ENCODE measurements at places on chromosomes 1 and 21. TPM values are rescaled to one million over a fixed set of nuclear protein-coding genes. Genes with fewer than 3 reads are reported as not detected.

DNA sequence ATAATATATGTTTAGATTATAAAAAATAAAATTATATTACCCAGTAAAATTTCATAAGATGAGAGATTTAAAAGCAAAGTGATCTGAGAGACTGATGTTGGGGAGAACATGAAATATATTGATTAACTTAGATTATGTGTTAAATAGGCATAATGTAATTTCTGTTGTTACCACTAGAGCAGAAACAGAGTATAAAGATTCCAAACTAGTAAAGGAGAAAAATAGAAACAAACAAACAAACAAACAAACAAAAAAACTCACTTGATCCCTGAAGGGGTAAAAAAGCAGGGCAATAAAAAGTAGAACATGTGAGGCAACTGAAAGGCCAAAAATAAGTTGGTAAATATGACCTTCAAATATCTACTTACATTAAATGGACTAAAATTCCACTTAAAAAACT, 640.4 kb upstream of the RGS18 start:
- no peak overlapping the region for H3K4me3 ChIP-seq
- no peaks in the 10 kb centered on the region for H3K36me3 ChIP-seq
- DNase-seq: no peak
- no peak overlapping the region for H3K27ac ChIP-seq
- no peaks in the 10 kb centered on the region for H3K27me3 ChIP-seq

The CD55 gene
- total RNA-seq: 82.1 TPM

GRCh38 chr1:112506731-112507130, 2.0 kb upstream of the WNT2B start:
- peaks cover 14% of the 10 kb centered on the region for H3K4me1 ChIP-seq
- H3K27me3 ChIP-seq: peaks cover 55% of the 10 kb centered on the region
- no peaks in the 10 kb centered on the region for H3K36me3 ChIP-seq
- no peak overlapping the region for H3K4me3 ChIP-seq
- no peak overlapping the region for H3K27ac ChIP-seq
- no peak for DNase-seq

DNA sequence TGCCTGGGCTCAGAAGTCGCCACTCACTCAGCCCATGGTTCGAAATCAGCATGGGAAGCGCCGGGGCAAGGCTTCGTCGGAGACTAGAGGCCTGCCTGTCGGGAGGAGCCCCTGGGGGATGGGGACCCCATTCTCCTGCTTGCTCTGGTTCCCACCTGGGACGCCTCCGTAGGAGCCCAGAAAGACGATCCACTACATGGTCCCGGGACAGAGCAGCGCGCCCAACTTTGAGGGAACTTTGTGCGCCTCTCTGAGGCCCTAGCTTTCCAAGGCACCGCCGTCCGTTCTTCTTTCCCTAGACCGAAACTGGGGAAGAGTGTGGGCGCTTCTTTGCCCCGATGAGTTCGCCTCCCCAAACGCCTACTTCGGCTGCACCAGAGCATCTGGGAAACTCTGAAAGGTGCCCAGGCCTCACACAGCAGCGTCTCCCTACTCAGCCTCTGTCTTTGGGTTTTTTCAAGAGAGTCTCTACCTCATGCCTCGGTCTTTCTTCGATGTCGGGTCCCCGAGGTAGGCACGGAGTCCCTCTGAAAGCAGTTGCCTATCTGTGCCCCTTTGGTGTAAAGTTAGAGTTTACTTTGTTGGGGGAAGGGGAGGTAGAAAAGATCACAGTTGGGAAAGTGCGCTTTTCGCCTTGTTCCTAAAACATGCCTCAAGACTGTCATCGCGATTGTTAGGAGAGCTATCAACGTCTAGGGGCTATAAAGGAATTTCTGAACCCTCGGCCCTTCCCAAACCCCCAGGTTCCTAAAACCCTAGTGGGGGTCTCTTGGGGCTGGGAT, 14.0 kb downstream of the NR5A2 start:
- no peak overlapping the region for H3K27ac ChIP-seq
- H3K4me1 ChIP-seq: peaks cover 20% of the 10 kb centered on the region
- no peaks in the 10 kb centered on the region for H3K36me3 ChIP-seq
- H3K27me3 ChIP-seq: peaks cover 76% of the 10 kb centered on the region

- no peaks in the 10 kb centered on the region for H3K4me1 ChIP-seq
- no peaks in the 10 kb centered on the region for H3K36me3 ChIP-seq
- H3K27me3 ChIP-seq: no peaks in the 10 kb centered on the region
- H3K27ac ChIP-seq: no peak overlapping the region
Observed at GRCh38 chr1:34009340-34009985, 145.6 kb downstream of the HMGB4 start.

GRCh38 chr1:85884372-85885035, 176.3 kb upstream of the ZNHIT6 start:
- no peaks in the 10 kb centered on the region for H3K4me1 ChIP-seq

The OTUD7B gene
- total RNA-seq: 12.1 TPM

DNA sequence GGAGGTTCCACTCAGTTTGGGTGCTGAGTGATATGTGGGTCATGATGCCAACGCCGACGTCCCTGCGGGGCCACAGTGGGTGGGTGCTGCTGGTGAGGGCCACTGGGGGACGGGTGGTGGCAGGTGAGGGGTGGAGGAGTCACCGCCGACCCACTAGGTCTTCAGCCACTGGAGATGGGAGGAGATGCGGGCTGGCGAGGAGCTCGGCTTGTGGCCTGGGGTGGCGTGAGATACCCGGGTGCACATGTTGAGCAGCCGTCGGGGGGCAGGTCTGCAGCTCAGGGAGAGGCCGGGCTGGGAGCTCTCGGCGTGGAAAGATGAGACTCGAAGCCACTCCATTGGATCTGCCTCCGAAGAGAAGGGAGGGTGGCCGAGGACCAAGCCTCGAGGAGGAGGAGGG, 40.5 kb downstream of the FAAP20 start:
- no peak for DNase-seq
- no peaks in the 10 kb centered on the region for H3K27me3 ChIP-seq
- no peak overlapping the region for H3K27ac ChIP-seq
- H3K36me3 ChIP-seq: peaks cover 9% of the 10 kb centered on the region

DNA sequence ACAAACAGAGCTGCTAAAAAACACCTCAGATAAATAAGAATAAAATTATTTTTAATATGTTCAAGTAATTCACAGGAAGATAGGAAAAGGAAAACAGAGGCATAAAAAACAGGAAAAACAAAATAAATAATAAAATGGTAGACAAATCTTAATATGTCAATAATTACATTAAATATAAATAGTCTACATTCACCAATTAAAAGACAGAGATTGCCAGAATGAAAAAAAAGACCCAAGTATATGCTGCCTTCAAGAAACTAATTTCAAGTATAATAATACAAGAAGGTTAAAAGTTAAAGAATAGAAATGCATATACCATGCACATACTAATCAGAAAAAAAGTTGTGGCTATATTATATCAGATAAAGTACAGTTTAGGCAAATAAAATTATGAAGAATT, 1.9 kb downstream of the CYP2J2 start:
- DNase-seq: no peak
- H3K36me3 ChIP-seq: peaks cover 8% of the 10 kb centered on the region
- peaks cover 24% of the 10 kb centered on the region for H3K4me1 ChIP-seq
- H3K27me3 ChIP-seq: peaks cover 21% of the 10 kb centered on the region
- H3K4me3 ChIP-seq: no peak overlapping the region
- H3K27ac ChIP-seq: no peak overlapping the region

The DIO1 gene
- not detected for total RNA-seq

The MCOLN2 gene
- total RNA-seq: 12.9 TPM

DNA sequence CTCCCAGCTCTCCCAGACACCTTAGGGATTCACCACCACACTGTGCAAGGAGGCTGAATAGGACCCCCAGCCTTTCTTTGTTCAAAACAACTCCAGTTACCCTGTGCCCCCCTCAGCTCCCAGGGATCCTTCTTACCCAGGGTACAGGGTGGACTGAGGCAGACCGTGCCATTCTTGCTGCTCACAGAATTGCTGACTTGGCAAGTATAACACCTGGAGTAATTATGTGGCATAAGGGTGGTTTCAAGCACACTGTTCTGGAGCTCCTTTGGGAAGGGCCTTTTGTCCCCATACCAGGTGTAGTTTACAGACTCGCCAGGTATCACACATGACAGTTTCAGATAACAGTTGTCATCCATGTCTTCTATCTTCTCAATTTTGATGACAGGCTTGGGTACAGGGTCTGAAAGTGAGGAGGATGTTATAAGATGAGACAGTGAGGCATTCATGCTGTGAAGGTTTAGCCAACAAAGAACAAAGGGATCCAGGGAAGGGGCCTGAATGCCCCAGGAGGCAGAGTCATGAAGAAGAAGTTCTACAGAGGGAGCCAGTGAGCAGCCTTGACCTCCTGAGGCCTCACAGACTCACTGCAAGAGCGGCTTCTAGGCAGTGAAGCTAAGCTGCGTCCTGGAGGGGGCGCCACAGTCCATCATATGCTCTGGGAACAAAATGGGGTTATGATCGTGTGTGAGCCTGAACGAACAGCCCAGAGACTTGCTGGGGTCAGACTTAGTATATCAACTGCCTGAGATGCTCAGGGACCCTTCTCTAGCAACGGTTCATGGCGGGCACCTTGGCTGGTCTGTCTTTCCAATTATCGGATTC, 30.3 kb downstream of the CD48 start:
- peak overlapping the region; percentile 88 for H3K27ac ChIP-seq
- H3K27me3 ChIP-seq: no peaks in the 10 kb centered on the region
- H3K4me1 ChIP-seq: peaks cover 85% of the 10 kb centered on the region
- H3K4me3 ChIP-seq: no peak overlapping the region

The SLC30A7 gene
- total RNA-seq: 28.8 TPM

GRCh38 chr21:38221594-38221993, 35.2 kb upstream of the KCNJ15 start:
- H3K4me1 ChIP-seq: no peaks in the 10 kb centered on the region
- H3K4me3 ChIP-seq: no peak overlapping the region
- H3K36me3 ChIP-seq: no peaks in the 10 kb centered on the region
- H3K27me3 ChIP-seq: no peaks in the 10 kb centered on the region
- DNase-seq: no peak

DNA sequence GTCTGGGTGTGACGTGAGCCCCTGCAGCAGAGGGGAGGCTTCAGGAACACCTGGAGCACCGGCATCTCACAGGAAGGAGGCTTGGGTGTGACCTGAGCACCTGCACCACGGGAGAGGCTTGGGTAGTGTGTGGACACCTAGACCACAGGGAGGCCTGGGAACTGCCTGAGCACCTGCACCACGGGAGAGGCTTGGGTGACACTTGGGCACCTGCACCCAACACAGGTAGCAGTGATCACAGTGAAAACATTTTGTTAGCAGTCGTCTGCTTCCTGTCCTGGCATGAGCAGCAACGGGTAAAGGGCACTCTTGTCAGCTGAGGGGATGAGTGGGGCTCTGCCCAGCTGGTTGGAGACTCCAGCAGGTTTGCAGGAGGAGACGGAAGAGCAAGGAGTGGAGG, 22.4 kb downstream of the LRRC3 start:
- peaks cover 2% of the 10 kb centered on the region for H3K4me1 ChIP-seq
- no peaks in the 10 kb centered on the region for H3K36me3 ChIP-seq
- no peak overlapping the region for H3K4me3 ChIP-seq
- no peak overlapping the region for H3K27ac ChIP-seq
- H3K27me3 ChIP-seq: no peaks in the 10 kb centered on the region

The S100A14 gene
- not detected for total RNA-seq

The CCDC17 gene
- 2.5 TPM for total RNA-seq

The RNPC3 gene
- total RNA-seq: 22.2 TPM

- H3K4me1 ChIP-seq: no peaks in the 10 kb centered on the region
- H3K27ac ChIP-seq: no peak overlapping the region
- no peak for DNase-seq
- H3K27me3 ChIP-seq: no peaks in the 10 kb centered on the region
- H3K4me3 ChIP-seq: no peak overlapping the region
Observed at GRCh38 chr1:14616632-14617396, 18.3 kb downstream of the KAZN start.

DNA sequence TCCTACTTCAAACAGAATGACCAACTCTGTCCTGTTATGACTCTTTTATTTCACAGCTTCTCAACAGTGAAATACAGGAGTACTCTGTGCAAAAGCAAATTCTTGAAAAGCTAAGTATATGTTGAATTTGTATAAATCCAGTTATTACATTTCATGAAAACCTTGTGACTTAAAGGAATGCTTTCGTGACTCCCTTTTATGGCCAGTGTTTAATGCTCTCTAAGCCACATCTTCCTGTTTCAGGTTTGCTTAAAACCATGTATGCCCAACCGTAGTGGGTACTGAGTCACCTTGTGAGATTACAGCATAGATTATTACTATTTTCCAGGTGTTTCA, 40.2 kb upstream of the KIF1B start:
- H3K27ac ChIP-seq: peak overlapping the region; percentile 92
- peak; percentile 52 for DNase-seq
- H3K27me3 ChIP-seq: no peaks in the 10 kb centered on the region
- peak overlapping the region; percentile 51 for H3K4me3 ChIP-seq

DNA sequence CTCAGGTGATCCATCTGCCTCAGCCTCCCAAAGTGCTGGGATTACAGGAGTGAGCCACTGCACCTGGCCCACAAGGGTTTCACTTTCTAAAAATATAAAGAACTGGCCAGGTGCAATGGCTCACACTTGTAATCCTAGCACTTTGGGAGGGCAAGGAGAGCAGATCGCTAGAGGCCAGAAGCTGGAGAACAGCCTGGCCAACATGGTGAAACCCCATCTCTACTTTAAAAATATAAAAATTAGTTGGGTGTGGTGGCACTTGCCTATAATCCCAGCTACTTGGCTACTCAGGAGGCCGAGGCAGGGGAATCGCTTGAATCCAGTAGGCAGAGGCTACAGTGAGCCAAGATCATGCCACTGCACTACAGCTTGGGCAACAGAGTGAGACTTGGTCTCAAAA, 25.7 kb downstream of the MRPL39 start:
- H3K27ac ChIP-seq: no peak overlapping the region
- peaks cover 54% of the 10 kb centered on the region for H3K36me3 ChIP-seq
- H3K4me1 ChIP-seq: peaks cover 28% of the 10 kb centered on the region
- DNase-seq: no peak

DNA sequence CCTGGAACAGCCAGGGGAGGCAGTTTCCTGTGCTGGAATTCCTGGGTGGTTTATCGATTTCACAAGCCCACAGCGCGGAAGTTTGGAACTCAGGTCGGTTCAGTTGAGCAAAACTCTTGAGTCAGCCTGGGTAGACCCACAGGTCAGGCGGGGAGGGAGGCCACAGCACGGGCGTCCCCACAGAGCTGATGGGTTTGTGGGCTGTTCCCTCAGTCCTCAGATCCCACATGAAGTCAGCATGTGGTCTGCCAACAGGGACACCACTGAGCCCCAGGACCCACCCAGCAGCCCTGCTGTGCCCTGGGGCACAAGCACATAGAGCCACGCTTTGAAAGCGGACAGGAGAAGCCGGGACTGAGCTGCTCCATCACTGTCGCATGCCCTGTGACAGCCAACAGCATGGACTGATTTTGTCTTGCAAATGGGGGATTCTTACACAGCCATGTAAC, 17.4 kb downstream of the BMP8A start:
- peaks cover 19% of the 10 kb centered on the region for H3K4me1 ChIP-seq
- H3K27ac ChIP-seq: no peak overlapping the region
- peaks cover 12% of the 10 kb centered on the region for H3K27me3 ChIP-seq
- peak; percentile 31 for DNase-seq
- no peak overlapping the region for H3K4me3 ChIP-seq

DNA sequence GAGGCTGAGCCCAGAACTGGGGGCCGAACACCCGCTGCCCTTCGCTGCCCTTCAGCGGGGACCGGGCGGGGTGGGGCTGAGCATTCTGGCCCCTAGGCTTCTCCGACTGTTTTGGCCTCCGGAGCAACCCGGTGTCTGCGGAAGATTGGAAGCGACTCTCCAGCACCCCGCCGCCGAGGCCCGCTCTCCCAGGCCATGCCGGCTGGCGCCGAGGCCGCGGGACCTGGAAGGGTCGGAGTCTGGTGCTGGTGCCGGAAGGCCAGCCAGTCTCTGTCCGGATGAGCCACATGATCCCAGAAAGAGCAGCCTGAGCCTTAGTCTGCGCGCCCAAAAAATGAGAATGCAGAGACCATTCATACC, 272.0 kb downstream of the FOXD2 start:
- no peak for DNase-seq
- H3K36me3 ChIP-seq: no peaks in the 10 kb centered on the region
- no peak overlapping the region for H3K4me3 ChIP-seq
- H3K4me1 ChIP-seq: peaks cover 4% of the 10 kb centered on the region
- H3K27me3 ChIP-seq: peaks cover 73% of the 10 kb centered on the region
